ENCODE measurements at places on chromosomes 3 and 15.
A peak's percentile ranks its signal among the peaks of the same experiment; 100 is the strongest.

- DNase-seq, result no peak
Measured at GRCh38 chr15:63494408-63494807, 10.0 kb upstream of the USP3 start.

DNA sequence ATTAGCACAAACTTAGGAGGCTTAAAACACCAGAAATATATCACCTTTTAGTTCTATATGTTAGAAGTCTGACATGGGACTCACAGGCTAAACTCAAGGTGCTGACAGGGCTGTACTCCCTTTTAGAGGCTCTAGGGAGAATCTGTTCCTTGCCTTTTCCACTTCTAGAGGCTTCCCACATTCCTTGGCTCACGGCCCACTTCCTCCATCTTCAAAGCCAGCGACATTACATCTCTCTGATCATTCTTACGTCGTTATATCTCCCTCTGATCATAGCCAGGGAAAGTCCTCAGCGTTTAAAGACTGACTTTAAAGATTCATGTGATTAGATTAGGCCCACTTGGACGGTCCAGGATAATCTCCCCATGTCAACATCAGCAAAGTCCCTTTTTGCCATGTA, 166.3 kb downstream of the GREM1 start:
- DNase-seq, result no peak

- DNase-seq, result no peak
Measured at GRCh38 chr3:88267847-88268246, 118.1 kb downstream of the C3orf38 start.

- no peak for DNase-seq
Measured at GRCh38 chr15:28112962-28113361, 13.8 kb upstream of the OCA2 start.

GRCh38 chr3:141407825-141408224, 39.5 kb downstream of the ZBTB38 start:
- DNase-seq, result no peak

- no peak for DNase-seq
Measured at GRCh38 chr3:9935966-9936510, 2.4 kb downstream of the CRELD1 start.

GRCh38 chr3:182686033-182686886, 107.0 kb upstream of the ATP11B start:
- DNase-seq, result no peak

DNA sequence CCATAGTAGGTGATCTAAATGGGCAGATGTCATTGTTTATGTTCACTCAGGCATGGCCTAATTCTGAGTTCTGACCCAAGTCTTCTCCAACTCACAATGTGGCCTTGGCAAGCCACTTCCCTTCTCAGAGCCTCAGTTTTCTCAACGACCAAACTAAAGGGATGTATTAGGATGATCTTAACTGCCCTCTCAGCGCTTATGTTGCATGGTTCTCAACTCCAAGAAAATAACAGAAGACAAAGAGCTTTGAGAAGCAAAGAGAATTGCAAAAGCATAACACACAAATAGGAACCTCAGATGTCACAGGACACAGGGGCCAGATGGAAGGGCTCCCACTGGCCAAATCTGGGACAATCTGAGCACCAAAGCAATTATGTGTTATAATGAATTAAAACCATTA, 8.6 kb downstream of the RHCG start:
- no peak for DNase-seq

DNA sequence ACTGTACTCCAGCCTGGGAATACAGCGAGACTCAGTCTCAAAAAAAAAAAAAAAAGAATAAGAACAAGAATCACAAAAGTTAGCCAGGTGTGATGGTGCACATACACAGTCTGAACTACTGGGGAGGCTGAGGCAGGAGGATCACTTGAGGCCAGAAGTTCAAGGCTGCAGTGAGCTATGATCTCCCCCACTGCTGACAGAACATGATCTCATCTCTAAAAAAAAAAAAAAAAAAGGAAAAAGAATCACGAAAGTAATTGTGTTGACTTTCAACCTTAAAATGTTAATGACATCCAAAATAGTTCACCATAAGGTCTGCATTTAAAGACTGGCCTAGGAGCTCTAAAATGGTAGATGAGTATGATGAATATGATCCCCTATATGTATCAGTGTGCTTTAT, 68.0 kb upstream of the MAP4 start:
- no peak for DNase-seq

DNA sequence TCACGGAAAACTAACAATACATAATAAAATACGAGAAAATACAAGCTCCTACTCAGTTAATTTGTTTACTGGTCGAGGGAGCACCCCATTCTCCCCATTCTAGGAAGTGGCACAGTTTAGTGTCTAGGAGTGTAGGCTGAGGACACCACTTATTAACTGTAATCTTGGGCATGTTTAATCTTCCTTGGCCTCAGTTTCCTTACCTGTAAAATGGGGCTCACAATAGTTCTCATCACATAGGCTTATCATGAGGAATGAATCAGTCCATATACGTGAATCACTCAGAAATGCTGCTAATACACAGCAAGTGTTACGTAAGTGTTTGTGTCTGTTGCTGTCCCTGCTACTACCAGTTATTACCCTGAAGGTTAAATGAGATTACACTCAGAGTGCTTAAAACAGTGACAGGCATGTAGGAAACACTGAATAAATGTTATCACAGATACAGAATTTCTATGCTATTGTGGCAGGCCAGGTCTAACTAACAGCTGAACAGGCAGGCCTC, 210.2 kb downstream of the OSBPL10 start:
- DNase-seq, result no peak

DNA sequence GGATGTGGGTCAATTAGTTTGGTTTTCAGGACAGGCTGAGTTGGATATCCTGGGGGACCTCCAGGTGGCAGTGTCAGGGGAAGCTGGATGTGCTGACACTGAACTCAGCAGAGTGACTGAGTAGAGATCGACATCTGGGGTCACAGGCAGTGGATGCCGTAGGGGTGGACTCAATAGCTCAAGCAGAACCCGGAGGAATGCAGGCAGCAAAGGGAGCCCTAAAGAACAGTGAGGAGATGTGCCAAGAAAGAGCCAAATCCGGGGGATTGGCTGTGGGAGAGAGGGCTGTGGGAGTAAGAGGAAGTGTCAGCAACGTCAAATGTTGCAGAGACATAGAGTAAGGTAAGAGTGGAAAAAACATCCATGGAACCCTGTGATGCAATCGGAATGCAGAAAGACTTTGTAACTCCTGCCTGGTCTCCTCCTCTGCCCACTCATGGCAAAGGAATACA, 11.6 kb downstream of the CCR5AS start:
- no peak for DNase-seq

GRCh38 chr3:149879872-149880271, 66.9 kb downstream of the RNF13 start:
- peak; percentile 36 for DNase-seq

DNA sequence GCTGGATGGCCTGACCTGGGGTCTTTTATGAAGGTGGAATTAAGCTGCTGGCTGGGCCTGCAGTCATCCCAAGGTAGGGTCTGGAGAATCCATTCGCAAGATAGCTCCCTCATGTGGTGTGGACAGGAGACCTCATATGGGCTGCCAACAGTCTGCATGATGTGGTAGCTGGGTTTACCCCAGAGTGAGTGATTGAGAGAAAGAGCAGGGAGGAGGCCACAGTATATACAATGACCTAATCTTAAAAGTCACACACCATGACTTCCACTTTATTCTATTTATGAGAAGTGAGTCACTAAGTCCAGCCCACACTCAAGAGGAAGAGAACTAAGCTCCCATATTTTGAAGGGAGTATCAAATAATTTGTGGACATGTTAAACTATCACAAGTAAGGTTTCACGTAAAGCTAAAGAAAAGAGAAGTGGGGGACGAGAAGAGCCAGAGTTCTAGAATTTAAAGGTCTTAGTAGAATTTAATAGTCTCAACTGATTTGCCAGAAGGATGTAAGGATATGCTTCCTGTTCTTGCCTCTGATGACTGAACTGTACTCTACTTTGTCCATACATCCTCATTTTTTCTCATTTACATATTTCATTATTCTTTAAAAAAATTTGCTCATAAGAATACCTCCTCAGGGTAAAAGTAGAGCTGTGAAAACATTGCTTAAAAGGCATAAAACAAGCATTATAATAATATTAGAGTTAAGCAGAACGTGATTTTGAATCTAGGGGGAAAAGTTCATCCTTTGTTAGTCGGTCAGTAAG, 184.4 kb downstream of the PEX5L start:
- no peak for DNase-seq

DNA sequence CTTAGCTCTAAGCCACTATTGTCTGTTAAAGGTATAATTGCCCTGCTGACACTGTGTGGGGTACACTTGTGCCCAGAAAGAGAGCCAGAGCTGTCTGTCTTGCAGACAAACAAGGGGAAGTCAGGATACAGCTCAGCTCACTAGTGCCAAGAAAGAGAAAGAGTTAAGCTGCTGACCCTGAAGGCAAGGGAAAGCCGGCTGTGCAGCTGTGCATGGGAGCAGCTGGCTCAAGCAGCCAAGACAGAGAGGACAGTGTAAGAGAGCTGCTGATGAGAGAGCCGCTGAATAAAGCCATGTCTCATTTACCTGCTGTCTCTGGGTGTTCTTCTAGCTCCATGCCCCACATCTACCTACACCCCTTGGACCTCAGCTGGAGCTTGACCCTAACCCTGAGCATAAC, 428.1 kb upstream of the NAALADL2 start:
- DNase-seq, result no peak

DNA sequence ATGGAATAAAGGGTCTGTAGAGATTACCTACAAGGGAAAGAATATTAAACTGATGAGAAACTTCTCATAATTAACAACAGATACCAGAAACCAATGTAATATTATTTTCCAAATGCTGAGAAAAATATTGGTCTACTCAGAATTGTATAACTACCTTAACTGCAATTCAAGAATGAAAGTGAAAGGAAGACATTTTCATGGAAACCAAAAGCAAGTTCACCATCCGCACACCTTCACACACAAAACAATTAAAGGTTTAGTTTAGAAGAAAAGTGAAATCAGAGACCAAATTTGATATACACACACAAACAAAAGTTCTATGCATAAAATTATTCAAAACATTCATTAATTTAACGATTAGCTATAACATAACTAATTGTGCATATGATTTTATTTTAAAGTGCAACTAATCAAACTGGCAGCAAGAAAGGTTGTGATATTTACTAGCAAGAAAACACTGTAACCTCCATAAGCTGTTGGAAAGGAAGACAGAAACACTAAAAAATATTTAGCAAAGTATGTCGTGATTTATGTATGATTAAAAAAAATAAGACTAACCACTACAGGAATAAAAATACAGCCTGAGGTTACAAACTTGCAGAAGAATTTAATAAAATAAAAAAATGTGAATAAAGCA, 395.5 kb downstream of the FGF12 start:
- DNase-seq, result no peak

DNA sequence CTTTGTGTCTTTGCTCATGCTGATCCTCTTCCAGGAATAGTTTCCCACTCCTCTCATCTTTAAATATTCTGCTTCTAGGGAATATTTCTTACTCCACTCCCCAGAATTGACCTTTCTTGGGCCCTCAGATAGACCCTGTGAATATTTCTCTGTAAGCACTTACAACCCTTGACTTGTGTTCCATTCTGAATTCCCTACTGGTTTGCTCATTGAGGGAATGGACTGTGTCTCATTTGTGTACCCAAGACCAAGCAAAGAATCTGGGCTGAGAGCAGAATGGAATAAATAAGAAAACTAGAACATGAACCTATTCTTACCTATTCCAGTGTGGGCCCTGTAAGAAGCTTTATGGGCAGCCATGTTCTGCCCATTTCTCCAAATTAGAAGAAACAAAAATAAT, 72.7 kb upstream of the TSPAN3 start:
- DNase-seq, result no peak

DNA sequence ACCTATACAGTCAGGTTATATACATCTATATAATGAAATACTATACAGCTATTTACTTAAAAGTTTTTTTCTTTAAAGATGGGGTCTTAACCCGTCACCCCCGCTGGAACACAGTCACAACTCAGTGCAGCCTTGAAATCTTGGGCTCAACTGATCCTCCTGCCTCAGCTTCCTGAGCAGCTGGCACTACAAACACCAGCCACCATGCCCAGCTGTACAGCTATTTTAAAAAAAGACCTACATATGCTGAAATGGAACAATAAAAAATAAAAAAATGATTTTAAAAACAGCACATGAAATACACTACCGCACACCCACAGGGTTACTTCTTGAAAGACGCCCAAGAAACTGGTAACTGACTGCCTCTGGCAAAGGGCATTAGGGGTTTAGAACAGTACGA, 3.8 kb downstream of the NCBP2 start:
- no peak for DNase-seq

DNA sequence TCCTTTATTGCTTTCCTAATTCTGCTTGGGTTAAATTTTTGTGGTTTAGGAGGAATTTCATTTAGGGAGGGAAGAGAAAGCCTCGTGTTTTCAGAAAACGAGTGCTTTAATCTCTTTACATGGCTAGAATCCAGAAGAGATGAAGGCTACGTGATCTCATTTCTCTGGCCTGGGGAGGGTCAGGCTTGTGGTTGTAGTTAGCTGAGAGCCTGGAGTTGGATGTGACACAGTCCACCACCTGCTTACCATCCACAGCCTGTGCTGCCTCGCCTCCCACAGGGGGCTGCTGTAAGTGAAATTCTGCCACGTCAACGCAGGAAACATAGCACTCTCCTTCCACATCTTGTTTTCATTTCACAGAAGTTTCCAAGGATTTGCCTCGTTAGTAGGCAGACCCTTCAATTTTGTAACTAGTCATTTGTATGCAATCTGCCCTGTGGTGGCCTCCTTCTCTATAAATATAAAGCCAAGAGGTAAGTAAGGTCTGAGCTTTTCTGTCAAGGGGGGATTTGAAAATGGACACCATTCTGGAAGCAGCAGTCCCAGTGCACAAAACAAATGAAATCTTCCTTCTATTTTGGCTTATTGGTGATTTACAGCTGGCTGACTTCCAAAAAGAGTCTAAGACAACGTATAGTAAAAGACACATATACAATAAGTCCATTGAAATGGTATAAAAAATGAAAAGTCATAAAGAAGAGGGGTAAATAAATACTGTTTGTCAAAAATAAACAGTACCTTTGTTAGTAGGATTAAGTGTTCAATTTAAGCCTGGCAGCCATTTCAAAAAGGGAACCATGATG, 3.4 kb downstream of the GXYLT2 start:
- DNase-seq, result peak; percentile 96

- no peak for DNase-seq
Measured at GRCh38 chr15:82081914-82082762, 36.3 kb upstream of the MEX3B start.

DNA sequence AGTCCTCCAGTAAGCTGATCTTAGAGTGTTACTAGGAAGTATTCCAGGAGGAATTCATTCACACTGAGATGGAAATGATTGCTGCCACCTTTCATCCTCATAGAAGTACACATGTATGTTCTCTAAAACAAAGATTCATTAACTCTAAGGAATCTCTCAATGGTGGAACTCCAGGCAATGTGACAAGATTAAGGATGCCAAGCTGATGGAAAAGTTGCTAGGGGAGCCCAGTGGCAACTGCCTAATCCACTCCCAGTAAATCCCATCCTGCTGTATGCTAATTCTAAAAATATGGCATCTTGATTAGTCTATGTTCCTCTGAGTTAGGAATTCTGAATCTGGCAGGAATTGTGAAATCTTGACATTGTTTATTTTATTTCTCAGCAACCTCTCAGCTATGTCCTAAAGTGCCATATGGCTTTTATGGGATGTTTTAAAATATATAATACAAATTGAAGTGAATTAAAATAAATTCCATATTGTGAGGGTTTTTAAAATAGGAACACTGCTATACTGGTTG, 210.0 kb upstream of the TRIM42 start:
- no peak for DNase-seq

All from muscle of back (tissue), 13 donors.